Activated T-cell treated with anti-CD3 and anti-CD28 coated beads, Interleukin-2, amount 50 U/mL, for 4 hours (primary cell): ENCODE measurements at places on chromosomes 16 and 17. TPM values are rescaled to one million over a fixed set of nuclear protein-coding genes. Genes with fewer than 3 reads are reported as not detected.

- DNase-seq: no peak
Observed at GRCh38 chr17:82865774-82866395, 26.1 kb upstream of the ZNF750 start.

DNA sequence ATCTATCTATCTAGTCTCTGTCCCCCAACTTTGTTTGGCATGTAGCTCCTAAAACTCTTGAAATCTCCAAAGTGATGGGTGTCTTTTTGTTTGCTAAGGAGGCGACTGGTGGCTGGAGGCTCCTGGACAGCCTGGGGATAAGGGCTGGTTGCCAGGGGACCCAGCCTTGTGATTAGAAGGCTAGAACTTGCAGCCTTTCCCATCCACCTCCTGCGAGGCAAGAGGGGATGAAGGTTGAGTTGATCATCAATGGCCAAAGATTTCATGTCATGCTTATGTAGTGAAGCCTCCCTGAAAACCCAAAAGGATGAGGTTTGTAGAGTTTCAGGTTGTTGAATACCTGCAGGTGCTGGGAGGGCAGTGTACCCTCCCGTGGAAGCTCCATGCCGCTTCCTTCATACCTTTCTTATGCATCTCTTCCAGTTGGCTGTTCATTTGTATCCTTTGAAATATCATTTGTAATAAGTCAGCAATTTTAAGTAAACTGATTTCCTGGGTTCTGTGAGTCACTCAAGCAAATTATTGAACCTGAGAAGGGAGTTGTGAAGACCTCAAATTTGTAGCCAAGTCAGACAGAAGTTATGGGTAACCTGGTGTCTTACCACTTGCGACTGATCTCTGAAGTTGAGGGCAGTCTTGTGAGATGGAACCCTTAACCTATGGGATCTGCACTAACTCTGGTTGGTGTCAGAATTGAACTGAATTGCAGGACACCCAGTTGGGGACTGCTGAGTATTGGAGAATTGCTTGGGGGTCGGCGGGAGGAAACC, 202.4 kb downstream of the SEC14L1 start:
- peak; percentile 3 for DNase-seq

DNA sequence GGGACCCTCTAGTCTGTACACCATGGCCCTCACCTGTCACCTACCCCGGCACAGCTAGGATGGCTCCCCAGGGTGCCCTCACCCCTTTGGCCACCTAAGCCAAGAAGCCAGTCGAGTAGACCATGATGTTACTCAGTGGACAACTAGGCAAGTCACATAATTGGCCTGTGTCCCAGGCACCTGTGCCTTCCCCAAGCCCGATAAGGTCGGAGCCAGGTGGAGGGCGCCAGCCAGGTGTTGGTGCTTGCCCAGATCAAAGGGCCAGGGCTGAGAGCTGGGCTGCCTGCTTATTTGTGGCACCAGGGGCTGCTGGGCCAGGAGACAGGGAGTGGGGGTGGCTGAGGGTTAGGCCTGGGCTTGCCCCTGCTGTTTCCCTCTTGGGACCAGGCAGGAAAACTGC, 16.8 kb downstream of the SPNS2 start:
- DNase-seq: no peak

- DNase-seq: no peak
Observed at GRCh38 chr17:77033892-77034404, 106.8 kb upstream of the SEC14L1 start.

Gene ZNF624
- total RNA-seq: 3.3 TPM

DNA sequence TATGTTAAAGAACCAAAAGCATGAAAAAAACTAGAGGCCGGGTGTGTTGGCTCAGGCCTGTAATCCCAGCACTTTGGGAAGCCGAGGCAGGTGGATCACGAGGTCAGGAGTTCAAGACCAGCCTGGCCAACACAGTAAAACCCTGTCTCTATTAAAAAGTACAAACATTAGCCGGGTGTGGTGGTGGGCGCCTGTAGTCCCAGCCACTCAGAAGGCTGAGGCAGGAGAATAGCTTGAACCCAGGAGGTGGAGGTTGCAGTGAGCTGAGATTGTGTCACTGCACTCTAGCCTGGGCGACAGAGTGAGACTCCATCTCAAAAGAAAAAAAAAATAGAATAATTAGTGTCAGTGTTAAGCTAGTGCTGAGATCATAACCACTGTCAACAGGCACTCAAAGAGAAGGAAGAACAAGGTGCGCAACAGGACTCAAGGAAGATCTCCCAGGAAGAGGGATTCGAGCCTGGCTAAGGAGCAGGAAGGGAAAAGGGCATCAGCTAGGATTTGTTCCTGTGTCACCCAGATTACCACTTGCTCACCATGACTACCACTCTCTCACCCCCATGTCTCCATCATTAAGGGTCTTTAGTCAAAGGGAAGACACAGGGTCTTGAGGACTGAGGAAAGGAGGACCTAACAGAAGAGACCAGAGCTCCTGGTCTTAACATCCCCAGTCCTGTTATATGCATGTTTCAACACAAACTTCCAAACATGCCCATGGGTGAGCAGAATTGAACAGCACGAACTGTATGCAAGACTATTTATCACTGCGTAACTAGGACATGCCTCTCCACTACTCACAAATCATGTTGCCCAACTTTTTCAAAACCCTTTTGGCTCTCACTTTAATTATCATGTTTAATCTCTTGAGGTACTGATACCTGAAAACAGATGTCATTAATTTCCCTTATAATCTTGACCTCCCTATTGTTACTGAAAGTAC, 88.3 kb upstream of the PLEKHM1 start:
- DNase-seq: no peak

- peak; percentile 19 for DNase-seq
Observed at GRCh38 chr17:66302761-66303626, 581 bp downstream of the PRKCA start.

Gene CTRB2
- total RNA-seq: 5.5 TPM

- no peak for DNase-seq
Observed at GRCh38 chr17:9522074-9522473, 53.5 kb downstream of the STX8 start.

GRCh38 chr16:15513156-15513555, 78.8 kb downstream of the BMERB1 start:
- DNase-seq: no peak

- DNase-seq: no peak
Observed at GRCh38 chr16:11890231-11890965, 25.4 kb downstream of the GSPT1 start.

Gene PIPOX
- 1.2 TPM for total RNA-seq

Gene IL4R
- total RNA-seq: 140 TPM

DNA sequence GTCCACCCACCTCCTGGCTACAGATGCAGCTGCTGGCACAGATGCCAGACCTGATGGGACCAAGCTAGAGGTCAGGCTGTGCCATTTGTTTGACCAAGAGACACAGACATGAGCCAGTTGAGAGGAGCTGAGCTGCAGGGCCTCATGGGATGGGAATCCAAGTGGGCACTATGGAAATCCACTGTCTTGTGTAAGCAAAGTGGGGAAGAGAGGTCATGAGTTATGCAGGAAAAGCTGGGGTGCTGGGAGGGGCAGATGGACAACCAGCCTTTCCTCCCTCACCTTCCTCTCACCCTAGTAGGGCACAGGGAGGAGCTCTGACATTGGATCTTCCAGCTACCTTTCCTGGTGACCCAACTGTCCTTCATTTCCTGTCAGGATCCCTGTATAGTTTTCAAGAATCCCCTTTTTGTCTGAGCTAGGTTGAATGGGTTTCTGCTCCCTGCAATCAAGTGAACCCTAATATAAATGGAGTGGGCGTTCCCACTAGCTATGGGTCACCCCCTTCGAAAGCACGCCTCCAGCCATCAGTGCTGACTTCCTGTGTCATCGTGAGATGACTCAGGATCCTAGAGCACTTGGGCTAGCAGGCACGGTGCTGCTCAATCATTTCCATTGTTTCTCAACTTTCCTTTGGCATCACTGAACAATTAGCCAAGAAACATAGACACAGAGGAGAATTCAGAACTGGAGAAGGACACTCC, 13.6 kb downstream of the ATPAF2 start:
- peak; percentile 15 for DNase-seq

Gene KRT31
- not detected for total RNA-seq

- no peak for DNase-seq
Observed at GRCh38 chr17:58091024-58091567, 7.9 kb downstream of the DYNLL2 start.
